Femur (tissue), 1 donor: ENCODE measurements at places on chromosomes 13 and 19.

DNA sequence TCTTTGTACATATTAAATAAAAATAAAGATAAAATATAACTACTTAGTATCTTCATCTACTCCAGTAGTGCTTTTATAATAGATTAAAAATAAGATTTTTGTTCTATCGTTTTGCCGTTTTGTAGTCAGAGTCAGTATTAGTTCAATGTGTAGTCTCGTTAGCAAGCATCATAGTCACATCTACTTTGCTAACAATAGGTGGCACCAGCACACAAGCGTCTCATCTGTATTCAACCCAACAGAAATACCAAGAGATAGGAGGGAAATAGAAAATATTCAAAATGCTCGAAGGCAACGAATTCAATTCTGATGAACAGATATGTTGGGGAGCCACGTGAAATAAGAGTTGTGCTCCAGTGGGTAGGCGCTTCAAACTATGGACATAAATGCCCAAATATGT, 21.4 kb upstream of the MICU2 start:
- DNase-seq = no peak

- DNase-seq = no peak
Measured at GRCh38 chr19:17183858-17184321, 31.3 kb upstream of the USE1 start.

DNA sequence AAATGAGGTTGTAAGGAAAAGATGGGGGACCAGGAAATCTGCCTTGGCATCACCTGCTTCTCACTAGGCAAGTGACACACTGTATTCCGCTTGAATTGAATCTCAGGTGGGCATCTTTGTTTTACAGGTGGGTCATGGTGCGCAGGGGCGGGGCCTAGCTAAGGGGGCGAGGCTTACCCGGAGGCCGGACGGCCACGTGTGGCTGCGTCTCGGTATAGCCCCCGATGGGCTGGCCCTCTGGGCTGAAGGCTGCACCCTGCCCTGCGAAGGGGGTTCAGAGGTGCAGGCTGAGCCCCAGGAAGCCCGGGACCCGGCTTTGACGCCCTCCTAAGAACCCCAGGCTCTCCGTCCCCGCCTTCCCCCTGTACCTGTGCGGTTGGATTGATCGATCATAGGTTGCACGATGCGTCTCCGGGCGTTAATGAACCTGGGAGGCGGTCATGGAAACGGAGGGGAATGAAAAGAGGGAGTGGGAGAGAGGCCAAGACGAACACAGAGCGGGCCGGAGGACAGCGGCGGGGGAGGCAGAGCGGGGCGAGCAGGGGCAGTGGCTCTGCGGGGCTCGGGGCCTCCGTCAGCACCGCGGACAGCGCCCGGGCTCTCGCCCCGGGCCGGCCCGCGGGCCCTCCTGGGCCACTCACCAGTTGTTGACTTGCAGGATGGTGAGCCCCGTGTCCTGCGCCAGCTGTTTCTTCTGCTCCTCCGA, 12.5 kb downstream of the MEIS3 start:
- DNase-seq = no peak

DNA sequence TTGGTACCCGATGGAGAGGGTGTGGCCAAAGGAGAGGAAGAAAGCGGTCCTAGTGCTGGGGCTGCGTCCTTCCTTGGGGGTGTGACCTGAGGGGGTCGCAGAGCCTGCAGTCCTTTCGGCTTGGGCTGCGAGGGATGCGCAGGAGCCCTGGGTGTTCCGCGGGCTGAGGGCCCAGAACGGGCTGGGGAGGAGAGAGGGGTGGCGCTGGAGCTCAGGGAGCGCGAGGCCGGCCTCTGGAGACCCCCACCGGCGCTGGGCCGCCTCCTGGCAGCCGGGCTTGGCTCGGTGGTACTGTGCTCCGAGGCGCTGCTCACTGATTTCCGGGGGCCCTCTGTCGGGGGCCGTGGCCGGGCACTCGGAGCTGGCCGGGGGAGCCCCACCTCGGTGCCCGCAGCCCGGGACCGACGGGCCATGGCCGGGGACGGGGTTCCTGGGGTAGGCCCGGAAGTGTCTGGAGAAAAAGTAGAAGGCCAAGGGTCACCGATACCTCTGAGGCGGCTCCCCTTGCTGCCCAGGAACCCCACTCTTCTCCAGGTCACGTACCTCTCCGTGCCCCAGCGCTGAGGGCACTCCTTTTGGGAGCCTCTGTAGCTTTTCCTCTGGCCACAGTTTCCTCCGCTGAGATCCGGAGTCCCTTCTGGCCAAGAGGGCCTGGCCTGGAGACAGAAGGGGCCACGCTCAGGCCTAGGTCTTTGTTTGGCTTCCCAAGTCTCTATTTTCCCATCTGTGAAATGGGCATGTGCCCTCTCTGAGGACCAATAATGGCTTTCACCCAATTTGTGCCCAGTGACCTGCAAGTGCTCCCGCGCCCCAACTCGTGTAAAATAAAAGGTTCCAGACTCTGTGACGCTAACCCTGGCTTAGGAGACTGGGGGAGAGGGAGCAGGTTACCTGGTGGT, 1.6 kb downstream of the PRR36 start:
- DNase-seq = no peak

GRCh38 chr19:58325311-58326022, 1.3 kb upstream of the ZSCAN22 start:
- DNase-seq = no peak

DNA sequence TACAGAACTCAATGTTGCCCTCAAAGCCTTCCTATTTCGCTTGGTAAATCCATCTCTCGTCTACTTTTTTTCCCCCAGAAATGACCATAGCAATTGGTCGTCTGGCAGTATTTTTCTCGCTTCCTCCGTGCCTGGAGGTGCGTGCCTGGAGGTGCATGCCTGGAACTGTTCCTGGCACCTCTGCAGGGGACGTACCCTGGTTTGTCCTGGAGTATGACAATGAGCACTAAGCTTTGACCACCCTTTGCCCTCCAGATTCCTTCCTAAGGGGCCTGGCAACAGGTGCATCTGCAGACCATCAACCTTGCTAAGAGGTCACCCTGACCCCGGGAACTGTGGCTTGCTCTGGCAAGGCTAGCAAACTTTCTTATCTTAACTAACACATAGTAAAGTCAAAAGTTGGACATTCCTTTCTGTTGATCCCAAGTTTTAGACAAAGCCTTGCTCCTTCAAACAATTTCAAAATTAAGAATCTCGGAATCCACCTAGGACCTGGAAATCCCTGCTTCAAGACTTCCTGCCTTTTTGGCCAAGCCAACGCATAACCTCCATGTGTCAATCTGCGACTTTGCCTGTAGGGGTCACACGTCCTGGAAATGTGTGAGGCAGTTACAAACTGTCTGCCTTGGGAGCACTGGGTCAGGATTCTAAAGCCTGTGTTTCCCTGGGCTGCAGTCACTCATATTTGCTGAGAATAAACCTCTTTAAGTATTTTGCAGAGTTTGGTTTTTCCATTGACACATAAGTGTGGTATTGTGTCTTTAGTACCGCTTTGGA, 28.8 kb upstream of the TUBGCP3 start:
- peak; percentile 54 for DNase-seq

- no peak for DNase-seq
Measured at GRCh38 chr13:91045351-91046034, 302.0 kb upstream of the MIR17HG start.

- peak; percentile 31 for DNase-seq
Measured at GRCh38 chr13:91017031-91017668, 330.3 kb upstream of the MIR17HG start.

- no peak for DNase-seq
Measured at GRCh38 chr19:36097036-36097435, 13.9 kb upstream of the OVOL3 start.

DNA sequence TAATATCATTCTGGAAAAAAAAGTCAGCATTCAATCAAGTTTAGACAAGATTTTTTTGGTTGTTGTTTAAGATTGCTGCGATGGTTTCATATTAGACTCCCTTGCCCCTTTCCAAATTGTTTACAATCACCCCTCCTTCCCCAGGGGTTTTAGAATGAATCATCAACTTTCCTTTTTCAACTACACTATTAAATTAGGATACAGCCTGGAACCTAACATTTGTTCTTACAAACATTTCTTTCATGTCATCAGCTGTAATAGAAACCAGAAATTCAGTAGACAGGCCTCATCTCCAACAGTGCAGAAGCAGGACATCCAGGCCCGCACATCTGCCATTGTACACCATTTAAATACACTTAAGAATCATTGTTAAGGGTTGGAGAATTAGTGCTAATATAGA, 44.4 kb upstream of the WDFY2 start:
- no peak for DNase-seq

DNA sequence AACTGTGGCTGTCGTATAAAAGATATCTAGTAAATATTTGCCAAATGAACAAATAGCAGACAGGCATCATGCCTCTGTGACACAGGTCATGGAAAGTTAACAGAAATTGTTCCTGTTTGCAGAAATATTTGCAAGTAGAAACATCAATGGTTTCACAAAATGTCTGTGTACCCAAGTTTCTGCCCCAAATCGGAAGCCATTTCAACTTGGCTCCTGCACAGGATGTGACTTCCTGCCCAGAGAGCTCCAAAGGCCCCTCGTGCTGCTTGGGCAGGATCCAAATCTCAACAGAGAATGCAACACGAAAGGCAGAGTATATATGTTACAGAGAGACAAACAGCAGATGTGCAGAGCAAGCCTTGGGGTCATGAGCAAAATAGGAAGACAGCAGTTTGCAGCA, 95.5 kb upstream of the SERP2 start:
- no peak for DNase-seq

GRCh38 chr13:27774169-27774568, 18.1 kb upstream of the GSX1 start:
- no peak for DNase-seq

DNA sequence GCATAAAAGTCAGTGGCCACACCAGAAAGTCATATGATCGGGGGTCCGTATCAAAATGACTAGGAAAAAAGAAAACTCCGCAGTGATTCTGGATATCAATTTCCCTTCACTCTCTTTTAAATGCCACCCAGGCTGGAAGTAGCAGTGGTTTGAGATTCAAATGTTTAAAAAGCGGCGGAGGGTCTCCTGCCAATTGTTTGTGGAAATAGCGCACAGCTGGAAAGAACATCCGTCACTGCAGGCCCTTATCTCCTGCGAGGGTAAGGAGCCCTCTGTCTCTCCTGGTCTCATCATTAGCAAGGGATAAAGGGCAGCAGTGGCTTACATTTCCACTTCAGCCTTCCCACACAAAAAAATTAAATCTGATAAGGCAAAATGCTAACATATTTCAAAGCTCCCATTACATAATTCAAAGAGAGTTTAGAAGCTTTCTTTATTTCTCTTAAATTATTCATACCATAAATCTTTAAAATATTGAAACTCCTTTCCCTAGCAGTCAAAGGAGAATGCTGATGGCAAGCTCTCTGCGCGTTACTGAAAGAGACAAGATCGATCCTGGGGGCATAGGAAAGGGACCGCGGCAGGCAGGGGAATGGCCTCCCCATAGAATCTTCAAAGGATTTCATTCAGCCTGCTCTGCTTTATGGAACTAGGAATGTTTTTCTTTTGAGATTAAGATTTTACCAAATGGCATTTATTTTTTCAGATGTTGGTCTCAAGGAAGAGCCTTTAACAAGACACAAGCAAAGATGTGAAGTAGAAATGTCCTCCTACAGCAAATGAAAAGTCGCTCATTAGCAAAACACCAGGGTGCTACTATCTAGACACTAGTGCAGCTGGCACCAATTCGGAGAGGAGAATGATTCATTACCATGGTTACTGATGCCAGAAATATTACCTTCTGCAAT, 35.0 kb downstream of the AMER2 start:
- no peak for DNase-seq

- no peak for DNase-seq
Measured at GRCh38 chr13:99353836-99354235, 46.6 kb upstream of the GPR183 start.

DNA sequence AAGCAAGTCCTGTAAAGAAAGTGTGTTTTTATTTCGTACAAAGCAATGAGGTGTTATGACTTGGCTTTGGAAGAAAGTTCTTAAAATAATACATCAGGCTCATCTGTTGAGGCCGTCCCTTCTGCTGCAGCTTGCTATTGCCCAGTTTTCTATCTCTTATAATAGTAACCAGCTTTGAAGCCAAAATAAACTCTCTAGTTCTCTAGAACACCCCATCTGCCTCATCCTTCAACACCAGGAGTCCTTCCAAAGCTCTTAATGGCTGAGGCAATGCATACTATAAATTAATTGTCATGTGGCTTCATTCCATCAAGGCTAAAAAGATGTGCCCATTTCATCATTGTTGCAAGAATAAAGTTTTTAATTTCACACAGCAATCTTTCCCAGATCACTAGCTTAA, 49.4 kb upstream of the IPO5 start:
- no peak for DNase-seq

DNA sequence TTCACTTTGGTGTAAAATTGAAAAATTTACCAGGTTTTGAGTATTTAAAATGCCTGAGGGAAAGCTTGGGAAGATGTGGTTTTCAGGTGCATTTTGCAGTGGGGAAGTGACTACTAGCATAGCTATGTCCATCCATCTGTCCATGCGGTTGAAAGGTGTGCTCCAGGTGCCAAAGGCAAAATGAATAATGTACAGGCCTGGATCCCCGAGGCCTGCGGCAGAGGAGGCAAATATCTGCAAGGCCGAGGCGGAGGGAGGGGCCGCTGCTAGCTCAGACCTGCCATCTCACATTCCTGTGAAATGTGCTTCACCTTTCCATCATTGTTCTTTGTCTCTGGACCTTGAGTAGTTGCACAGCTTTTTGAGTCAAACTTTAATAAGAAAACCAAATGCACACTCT, 65.5 kb downstream of the ERCC5 start:
- DNase-seq = no peak

DNA sequence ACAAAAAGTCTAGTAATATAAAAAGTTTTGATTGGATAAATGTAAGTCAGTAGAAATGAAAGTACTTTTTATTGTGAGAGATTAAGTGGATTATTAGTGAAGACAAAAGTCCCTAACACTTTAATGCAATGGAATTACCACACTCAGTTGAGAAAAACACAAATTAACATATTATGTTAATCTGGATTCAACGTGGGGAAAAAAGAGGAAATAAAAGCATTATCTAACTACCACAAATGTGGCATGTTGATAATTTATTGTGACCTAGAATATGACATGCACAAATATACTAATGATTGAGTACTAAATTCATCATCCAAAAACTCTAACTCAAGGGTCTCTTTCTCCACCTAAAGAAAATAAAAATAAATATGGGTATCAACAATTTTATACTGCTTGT, 41.5 kb downstream of the FOXO1 start:
- DNase-seq = no peak

DNA sequence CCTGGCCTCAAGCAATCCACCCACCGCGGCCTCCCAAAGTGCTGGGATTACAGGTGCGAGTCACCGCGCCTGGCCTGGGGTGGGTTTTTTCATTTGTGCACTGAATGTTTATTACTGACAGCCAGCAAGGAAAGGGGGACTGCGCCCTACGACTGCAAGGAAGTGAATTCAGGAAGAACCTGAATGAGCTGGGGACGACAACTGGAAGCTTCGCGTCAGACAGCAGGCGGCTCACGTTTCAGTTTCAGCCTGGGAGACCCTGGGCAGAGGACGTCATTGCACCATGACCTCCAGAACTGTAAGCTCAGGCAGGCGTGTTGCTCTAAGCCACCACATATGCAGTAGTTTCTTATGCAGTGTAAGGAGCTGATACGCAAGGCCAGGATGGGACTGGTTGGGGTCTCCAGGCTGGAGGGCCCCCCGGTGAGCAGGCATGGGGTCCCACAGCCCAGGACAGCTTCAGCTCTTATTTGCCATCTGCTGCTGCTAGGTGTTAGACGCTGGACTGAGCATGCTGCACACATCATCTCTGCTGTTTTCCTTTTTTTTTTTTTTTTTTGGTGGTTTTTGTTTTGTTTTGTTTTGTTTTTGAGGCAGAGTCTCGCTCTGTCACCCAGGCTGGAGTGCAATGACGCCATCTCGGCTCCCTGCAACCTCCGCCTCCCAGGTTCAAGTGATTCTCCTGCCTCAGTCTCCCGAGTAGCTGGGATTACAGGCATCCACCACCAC, 66.6 kb downstream of the GADD45B start:
- no peak for DNase-seq

GRCh38 chr19:6522712-6523111, 8.1 kb upstream of the TNFSF9 start:
- DNase-seq = no peak
